ENCODE measurements at places on chromosomes 4 and X.

GRCh38 chr4:168541266-168541953 is 44.6 kb downstream of the PALLD start:
- H3K36me3 ChIP-seq: no peaks in the 10 kb centered on the region
- H3K4me3 ChIP-seq: no peak overlapping the region
- no peak overlapping the region for H3K27ac ChIP-seq
- H3K27me3 ChIP-seq: no peaks in the 10 kb centered on the region
- H3K4me1 ChIP-seq: no peaks in the 10 kb centered on the region
- no peak for DNase-seq

DNA sequence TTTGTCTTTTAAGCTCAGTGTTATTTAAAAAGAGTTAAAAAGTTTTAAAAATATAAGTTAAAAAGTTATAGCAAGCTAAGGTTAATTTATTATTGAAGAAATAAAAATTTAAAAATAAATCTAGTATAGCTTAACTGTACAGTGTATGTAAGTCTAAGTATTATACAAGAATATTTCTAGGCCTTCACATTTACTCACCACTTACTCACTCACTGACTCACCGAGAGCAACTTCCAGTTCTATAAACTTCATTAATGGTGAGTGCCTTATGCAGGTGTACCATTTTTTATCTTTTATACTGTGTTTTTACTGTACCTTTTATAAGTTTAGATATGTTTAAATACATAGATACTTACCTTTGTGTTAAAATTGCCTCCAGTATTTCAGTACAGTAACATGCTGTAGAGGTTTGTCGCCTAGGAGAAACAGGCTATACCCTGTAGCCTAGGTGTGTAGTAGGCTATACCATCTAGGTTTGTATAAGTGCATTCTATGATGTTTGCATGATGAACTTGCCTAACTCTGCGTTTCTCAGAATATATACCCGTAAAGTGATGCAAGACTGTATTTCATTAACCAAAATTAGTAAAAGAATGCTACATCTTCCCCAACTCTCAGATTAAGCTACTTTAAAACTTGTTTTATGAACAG is 202.9 kb downstream of the CFAP299 start:
- H3K36me3 ChIP-seq: no peaks in the 10 kb centered on the region
- no peak overlapping the region for H3K4me3 ChIP-seq
- DNase-seq: no peak
- H3K27ac ChIP-seq: no peak overlapping the region

DNA sequence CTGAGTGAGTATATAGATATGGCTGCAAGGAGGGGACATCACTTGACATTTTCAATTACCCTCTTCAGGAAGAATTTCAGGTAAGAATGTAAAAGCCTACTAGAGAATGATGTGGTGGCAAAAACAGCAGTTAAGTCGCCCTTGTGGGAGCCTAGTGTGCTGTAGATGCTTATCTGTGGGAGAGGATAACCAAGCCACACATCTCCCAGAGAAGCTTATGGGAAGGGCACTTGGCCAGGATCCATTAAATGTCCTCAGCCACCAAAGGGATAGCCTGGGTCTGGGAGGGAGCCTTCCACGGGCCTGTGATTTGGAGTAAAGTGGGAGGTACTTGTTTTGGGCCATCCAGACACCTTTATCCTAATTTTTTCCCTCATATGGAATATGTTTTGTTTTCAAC is 41.3 kb upstream of the BCLAF3 start:
- no peak overlapping the region for H3K27ac ChIP-seq
- no peaks in the 10 kb centered on the region for H3K27me3 ChIP-seq
- no peaks in the 10 kb centered on the region for H3K4me1 ChIP-seq
- DNase-seq: no peak

GRCh38 chr4:85919200-85919887 is 440.5 kb downstream of the MAPK10 start:
- H3K4me1 ChIP-seq: no peaks in the 10 kb centered on the region
- no peaks in the 10 kb centered on the region for H3K27me3 ChIP-seq

- H3K4me3 ChIP-seq: peak overlapping the region; percentile 79
- H3K4me1 ChIP-seq: peaks cover 8% of the 10 kb centered on the region
- no peak overlapping the region for H3K27ac ChIP-seq
- H3K27me3 ChIP-seq: no peaks in the 10 kb centered on the region
- H3K36me3 ChIP-seq: peaks cover 28% of the 10 kb centered on the region
These were observed 1.2 kb downstream of the ATP6AP1 start for GRCh38 chrX:154429711-154430110.

GRCh38 chrX:136192839-136193414 is 45.6 kb downstream of the FHL1 start:
- no peak overlapping the region for H3K4me3 ChIP-seq
- peak overlapping the region; percentile 94 for H3K27ac ChIP-seq
- no peak for DNase-seq
- no peaks in the 10 kb centered on the region for H3K36me3 ChIP-seq
- H3K4me1 ChIP-seq: peaks cover 64% of the 10 kb centered on the region
- no peaks in the 10 kb centered on the region for H3K27me3 ChIP-seq

DNA sequence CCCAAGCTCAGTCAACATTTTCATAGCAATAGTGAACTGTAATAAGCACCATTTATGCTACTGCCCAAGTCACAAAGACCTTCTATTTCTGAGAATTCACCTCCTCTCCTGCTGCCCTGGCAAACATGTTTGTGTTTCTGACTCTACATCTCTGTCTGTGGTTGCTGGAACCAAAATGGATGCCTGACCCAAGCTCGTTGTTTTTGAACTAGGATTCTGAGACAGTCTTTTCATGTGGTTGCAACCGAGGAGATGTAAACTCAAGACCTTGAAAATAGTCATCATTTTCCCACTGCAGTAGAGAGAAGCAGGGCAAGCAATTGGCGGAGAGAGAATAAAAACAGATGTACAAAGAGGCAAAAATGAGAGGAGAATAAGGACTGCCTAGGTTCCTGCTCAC is 160.2 kb downstream of the RAB28 start:
- no peak overlapping the region for H3K27ac ChIP-seq
- H3K27me3 ChIP-seq: no peaks in the 10 kb centered on the region
- peaks cover 6% of the 10 kb centered on the region for H3K4me1 ChIP-seq
- H3K4me3 ChIP-seq: no peak overlapping the region
- no peaks in the 10 kb centered on the region for H3K36me3 ChIP-seq

- no peak overlapping the region for H3K27ac ChIP-seq
- H3K36me3 ChIP-seq: no peaks in the 10 kb centered on the region
- peaks cover 7% of the 10 kb centered on the region for H3K4me1 ChIP-seq
- DNase-seq: no peak
These were observed 61.0 kb downstream of the SEPSECS start for GRCh38 chr4:25098964-25099891.

DNA sequence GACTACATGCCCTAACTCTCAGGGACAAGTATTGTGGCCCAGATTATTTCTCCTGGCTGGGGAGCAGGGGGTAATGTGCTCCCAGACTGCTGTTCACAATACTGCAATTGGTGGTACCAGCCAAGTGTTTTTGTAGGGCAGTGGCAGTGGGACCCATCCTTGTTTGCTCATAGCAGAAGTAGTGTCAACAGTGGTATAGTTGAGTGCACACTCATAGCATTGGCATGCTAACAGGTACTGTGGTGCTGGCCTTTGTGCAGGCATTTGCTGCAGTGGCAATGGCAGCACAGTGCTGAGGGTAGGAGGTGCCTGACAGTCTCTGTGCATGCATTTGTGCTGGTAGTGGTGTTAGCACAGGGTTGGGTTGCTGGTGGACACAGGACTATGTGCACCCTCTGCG is 995.0 kb downstream of the SH3BGRL start:
- no peak for DNase-seq
- no peak overlapping the region for H3K4me3 ChIP-seq
- H3K4me1 ChIP-seq: no peaks in the 10 kb centered on the region
- no peaks in the 10 kb centered on the region for H3K27me3 ChIP-seq

DNA sequence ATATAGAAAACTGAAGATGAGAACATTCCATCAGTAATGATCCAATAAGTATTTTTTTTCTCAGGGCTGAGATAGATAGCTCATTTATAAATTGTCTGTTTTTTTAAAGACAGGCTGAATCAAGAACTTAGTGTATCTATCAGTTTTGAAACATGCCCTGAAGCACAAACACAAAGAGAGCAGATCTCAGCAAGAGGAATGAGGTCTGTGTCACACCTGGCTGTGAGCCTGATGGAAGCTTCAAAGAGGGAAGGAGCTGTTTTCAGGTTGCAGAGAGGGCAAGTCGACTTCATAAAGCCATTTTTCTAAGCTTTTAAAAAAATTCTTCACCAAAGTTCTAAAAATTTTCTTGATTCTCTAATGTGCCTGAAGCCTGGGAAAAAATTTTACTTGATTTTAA is 434.9 kb downstream of the PDGFC start:
- no peaks in the 10 kb centered on the region for H3K36me3 ChIP-seq
- no peaks in the 10 kb centered on the region for H3K27me3 ChIP-seq
- no peak overlapping the region for H3K4me3 ChIP-seq
- H3K27ac ChIP-seq: no peak overlapping the region
- no peaks in the 10 kb centered on the region for H3K4me1 ChIP-seq

GRCh38 chr4:53613428-53613827 is 22.1 kb upstream of the LNX1 start:
- H3K36me3 ChIP-seq: no peaks in the 10 kb centered on the region
- H3K27ac ChIP-seq: no peak overlapping the region
- H3K4me3 ChIP-seq: no peak overlapping the region

- no peaks in the 10 kb centered on the region for H3K27me3 ChIP-seq
- no peak overlapping the region for H3K4me3 ChIP-seq
- DNase-seq: no peak
- no peaks in the 10 kb centered on the region for H3K36me3 ChIP-seq
- H3K4me1 ChIP-seq: no peaks in the 10 kb centered on the region
These were observed 137.8 kb downstream of the HS6ST2 start for GRCh38 chrX:132820675-132821074.

DNA sequence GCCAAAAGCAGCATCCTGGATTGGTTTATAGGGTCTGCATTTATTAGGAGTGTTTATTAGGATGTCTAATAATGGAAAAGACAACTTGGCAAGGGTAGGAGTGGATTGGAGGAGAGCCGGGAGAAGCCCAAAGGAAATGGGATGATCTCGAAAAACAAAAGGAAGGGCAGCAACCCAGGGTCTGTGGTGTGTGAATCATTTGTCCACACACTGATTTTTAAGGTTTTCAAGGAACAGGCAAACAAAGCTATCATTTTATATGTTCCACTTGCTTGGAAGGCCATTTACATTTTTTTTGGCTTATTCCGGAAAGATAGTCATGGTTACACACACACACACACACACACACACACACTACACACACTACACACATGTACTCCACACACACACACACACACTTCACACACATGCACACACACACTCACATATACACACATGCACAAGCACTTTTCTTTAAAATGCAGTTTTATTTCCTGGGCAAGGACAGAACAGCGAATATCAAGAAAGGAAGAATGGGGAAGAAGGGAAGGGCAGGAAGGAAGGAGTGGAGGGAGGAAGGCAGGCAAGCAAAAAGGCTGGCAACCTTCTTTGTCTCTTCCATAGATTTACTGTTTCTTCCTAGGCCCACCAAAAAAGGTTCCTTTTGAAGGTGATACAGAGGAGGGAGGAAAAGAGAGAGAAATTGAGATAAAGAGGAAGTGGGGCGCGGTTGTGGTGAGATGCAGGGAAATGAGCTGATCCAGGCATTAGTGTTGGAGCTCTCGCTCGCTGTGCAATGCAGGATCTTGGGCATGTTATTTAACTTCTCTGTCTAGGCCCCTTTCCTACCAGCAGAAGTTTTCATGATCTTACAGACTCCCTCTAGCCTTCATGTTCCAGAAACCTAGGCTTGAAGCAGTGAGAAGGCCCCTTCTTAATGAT is 88.6 kb upstream of the MAML3 start:
- peak overlapping the region; percentile 39 for H3K27ac ChIP-seq
- no peak overlapping the region for H3K4me3 ChIP-seq
- no peaks in the 10 kb centered on the region for H3K27me3 ChIP-seq
- H3K4me1 ChIP-seq: peaks cover 29% of the 10 kb centered on the region

GRCh38 chrX:96764864-96765263 is 80.2 kb downstream of the DIAPH2 start:
- no peak for DNase-seq
- no peaks in the 10 kb centered on the region for H3K4me1 ChIP-seq
- no peaks in the 10 kb centered on the region for H3K27me3 ChIP-seq
- no peak overlapping the region for H3K27ac ChIP-seq

DNA sequence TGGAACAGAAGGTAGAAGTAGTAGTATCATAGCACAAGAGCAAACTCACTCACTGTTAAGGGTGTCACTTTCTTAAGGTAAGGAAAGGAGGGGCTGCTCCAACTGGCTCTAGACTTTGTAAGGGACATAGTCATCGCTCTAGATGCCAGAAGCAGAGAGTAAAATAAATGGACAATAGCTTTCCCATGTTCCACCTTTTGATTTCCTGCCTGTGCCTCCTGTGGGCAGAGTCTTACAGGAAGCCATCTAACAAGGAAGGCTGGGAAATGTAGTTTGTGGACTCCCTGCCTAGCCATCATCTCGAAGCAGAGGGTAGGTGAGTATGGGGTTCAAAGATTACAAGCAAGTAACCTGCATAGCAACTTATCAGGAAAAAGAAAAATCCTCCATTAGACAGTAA is 1.7 kb upstream of the METTL14 start:
- no peak overlapping the region for H3K27ac ChIP-seq
- no peaks in the 10 kb centered on the region for H3K27me3 ChIP-seq
- H3K36me3 ChIP-seq: no peaks in the 10 kb centered on the region
- DNase-seq: no peak
- peaks cover 14% of the 10 kb centered on the region for H3K4me1 ChIP-seq

DNA sequence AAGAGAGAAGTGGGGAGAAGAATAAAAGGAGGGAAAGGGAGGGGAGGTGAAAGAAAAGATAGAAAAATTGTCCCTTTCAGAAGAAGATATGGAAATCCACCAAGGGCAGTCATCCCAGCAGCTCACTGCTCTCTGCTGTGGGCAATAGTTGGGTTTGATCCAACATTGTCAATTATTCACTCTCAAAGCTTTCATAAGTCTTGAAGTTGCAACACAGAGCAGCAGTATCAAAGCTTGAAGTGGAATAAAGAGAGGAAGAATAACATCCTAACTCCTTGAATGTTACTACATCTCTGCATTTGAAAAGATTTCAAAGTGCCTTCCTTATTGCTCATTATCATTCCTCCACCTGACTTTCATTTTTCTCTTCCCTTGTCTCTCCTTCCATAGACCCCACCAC is 62.3 kb upstream of the HHIP start:
- H3K27ac ChIP-seq: no peak overlapping the region
- DNase-seq: no peak
- no peaks in the 10 kb centered on the region for H3K4me1 ChIP-seq
- no peaks in the 10 kb centered on the region for H3K27me3 ChIP-seq
- no peaks in the 10 kb centered on the region for H3K36me3 ChIP-seq

GRCh38 chr4:138898282-138898681 is 117.3 kb upstream of the NOCT start:
- DNase-seq: no peak
- H3K4me3 ChIP-seq: no peak overlapping the region
- H3K4me1 ChIP-seq: peaks cover 5% of the 10 kb centered on the region
- H3K27ac ChIP-seq: no peak overlapping the region

GRCh38 chr4:42104521-42104920 is 47.9 kb downstream of the BEND4 start:
- H3K36me3 ChIP-seq: no peaks in the 10 kb centered on the region
- no peak overlapping the region for H3K4me3 ChIP-seq
- H3K27ac ChIP-seq: no peak overlapping the region
- no peak for DNase-seq
- no peaks in the 10 kb centered on the region for H3K4me1 ChIP-seq
- no peaks in the 10 kb centered on the region for H3K27me3 ChIP-seq

- no peaks in the 10 kb centered on the region for H3K36me3 ChIP-seq
- no peak overlapping the region for H3K27ac ChIP-seq
- H3K4me3 ChIP-seq: no peak overlapping the region
- H3K27me3 ChIP-seq: no peaks in the 10 kb centered on the region
These were observed 1157.5 kb upstream of the PABPC4L start for GRCh38 chr4:135359128-135359527.

Measured in sigmoid colon (tissue), 7 donors.